ENCODE measurements at places on chromosomes 3 and 15. TPM values are rescaled to one million over a fixed set of nuclear protein-coding genes. Genes with fewer than 3 reads are reported as not detected.

Gene MORC1
- total RNA-seq = not detected

Gene IGSF10
- not detected for total RNA-seq

Gene SKIL
- total RNA-seq = 148 TPM

Gene RAD51
- total RNA-seq = 1.9 TPM

Gene CCR8
- not detected for total RNA-seq

Gene DENND4A
- total RNA-seq = 114 TPM

Gene PP2D1
- not detected for total RNA-seq

Gene NPAP1
- total RNA-seq = not detected
